Activated gamma-delta T cell (primary cell): ENCODE measurements at places on chromosomes 6 and 20.

- DNase-seq: no peak
Observed at GRCh38 chr20:55893031-55893430, 112.3 kb downstream of the CBLN4 start.

GRCh38 chr20:52817511-52817910, 154.6 kb upstream of the TSHZ2 start:
- no peak for DNase-seq

DNA sequence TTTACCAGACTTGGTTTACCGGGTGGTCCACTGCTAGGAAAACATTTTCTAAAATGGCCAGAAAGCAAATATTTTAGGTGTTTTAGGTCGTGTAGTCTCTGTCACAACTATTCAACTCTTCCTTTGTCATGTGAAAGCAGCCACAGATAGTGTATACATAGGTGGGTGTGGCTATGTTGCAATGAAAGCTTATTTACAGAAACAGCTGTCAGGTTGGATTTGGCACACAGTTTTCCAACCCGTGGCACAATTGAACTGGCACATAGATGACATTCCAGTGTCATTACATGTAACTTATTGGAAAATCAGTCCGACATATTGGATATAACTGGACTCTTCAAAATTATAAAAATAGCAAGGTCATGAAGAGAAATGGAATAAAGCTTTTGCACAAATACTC, 68.9 kb upstream of the KCNQ5 start:
- DNase-seq: no peak

GRCh38 chr6:98589536-98589935, 244.8 kb upstream of the POU3F2 start:
- no peak for DNase-seq

DNA sequence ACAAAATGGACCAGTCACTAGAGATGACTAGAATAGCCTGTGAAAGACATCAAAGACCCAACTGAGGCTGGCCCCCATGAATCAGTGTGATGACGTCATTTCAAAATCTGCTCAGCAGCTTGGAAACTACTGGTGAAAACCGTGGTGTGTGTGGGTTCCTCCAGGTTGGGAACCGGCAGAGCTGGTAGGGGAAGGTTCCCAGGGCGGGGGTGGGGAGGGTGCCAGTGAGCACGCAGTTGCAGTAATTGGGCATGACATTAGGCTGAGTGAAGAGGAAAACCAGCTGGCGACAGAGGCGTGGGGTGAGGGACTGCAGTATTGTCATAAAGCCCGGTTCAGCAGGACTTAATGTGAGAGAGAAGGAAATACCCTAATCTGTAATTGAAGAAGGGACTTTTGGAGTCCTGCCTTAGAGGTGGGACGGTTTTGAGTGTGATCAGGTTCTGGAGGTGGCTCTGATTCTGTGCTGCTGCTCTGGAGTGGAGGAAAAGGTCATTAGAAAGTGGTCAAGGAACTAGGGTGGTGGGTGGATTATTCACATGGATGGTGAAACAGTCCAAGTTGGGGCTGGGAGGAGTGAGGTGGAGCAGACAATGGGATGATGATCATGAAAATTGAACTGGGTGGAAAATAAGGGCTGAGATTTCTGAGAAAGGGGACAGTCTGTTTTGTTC, 52.0 kb upstream of the MTHFD1L start:
- no peak for DNase-seq

GRCh38 chr20:49627329-49627761, 59.4 kb upstream of the PTGIS start:
- no peak for DNase-seq

GRCh38 chr6:161038229-161039031, 46.9 kb downstream of the MAP3K4 start:
- DNase-seq: no peak

DNA sequence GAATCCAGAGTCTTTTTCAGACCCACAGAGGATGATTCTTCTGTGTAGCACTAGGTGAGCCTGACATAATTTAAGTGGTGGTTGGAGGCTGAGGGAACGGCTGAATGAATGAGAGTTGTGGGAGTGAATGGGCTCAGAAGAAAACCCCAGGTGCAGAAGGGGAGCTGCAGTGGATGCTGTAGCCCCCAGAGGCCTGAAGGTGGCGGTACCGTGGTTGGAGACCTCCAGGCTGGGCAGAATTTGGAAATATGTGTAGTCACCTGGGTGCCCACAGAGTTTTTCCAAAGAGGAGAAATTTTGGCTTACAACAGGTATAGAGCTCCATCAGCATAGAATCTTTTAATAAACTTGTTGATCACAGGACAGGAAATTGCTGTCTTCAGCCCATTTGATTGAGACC, 6.5 kb upstream of the RAET1G start:
- DNase-seq: no peak

GRCh38 chr6:82118150-82118562, 129.4 kb downstream of the IBTK start:
- DNase-seq: no peak

- DNase-seq: no peak
Observed at GRCh38 chr20:37243076-37243936, 18.3 kb downstream of the GHRH start.

GRCh38 chr20:50282592-50283241, 92.1 kb downstream of the CEBPB start:
- DNase-seq: no peak

- DNase-seq: peak; percentile 73
Observed at GRCh38 chr6:110178626-110179405, 654 bp downstream of the WASF1 start.

- no peak for DNase-seq
Observed at GRCh38 chr20:1874450-1875182, 20.6 kb upstream of the SIRPA start.

- DNase-seq: no peak
Observed at GRCh38 chr6:10210052-10210451, 204.8 kb downstream of the TFAP2A start.

GRCh38 chr6:122130026-122130348, 269.5 kb upstream of the HSF2 start:
- no peak for DNase-seq

GRCh38 chr20:58901488-58902402, 49.2 kb downstream of the GNAS start:
- DNase-seq: no peak

- DNase-seq: no peak
Observed at GRCh38 chr6:32984622-32985389, 16.4 kb downstream of the BRD2 start.

DNA sequence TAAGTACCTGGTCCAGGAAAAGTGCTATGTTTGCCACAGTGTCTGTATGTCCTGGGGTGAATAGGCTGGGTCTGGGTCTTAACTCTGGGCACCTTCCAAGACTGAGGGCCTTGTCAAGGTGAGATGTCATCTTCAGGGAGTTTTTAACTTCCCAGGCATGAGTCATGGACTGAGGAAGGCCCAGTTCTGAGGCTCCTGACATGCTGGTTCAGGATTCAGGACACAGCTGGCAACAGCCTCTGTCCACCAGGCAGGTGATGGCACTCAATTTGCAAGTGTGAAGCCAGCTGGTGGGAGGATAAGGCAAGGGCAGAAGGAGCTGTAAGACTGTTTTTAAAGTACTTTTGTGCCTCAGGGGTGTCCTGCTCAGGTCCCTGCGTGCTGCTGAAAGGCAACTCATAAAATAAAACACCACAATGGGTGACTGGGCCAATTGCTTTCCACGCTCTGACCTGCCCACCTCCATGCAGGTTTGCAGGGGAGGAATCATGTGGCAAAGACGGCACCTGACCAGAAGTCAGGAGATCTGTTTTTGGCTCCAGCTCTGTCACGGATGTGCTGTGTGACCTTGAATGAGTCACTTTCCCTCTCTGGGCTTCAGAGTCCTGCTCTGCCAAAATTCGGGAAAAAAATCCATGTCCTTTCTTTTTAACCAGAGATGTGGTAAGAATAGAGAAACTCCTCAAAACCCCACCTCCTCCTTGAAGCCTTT, 4.9 kb upstream of the PACSIN1 start:
- no peak for DNase-seq

DNA sequence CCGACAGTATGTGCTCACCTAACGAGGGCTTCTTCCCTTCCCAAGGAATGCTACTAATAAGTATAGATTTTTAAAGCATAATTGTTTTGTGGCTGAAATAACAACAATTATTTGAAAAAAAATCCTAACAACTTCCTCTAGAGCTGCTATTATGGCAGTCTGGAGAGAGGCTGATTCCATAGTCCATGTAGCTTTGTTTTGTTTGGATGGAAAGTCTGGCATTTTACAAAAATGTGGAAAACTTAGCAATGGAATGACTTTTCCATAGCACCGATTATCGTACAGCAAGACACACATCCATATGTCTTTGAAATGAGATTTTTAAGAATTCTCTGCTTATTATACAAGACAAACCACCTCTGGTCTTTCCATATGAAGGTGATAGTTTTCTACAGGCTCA, 252.4 kb upstream of the TAB2 start:
- no peak for DNase-seq

- DNase-seq: no peak
Observed at GRCh38 chr6:128161263-128161662, 260.4 kb upstream of the THEMIS start.

- no peak for DNase-seq
Observed at GRCh38 chr6:164051427-164051826, 636.9 kb downstream of the QKI start.

DNA sequence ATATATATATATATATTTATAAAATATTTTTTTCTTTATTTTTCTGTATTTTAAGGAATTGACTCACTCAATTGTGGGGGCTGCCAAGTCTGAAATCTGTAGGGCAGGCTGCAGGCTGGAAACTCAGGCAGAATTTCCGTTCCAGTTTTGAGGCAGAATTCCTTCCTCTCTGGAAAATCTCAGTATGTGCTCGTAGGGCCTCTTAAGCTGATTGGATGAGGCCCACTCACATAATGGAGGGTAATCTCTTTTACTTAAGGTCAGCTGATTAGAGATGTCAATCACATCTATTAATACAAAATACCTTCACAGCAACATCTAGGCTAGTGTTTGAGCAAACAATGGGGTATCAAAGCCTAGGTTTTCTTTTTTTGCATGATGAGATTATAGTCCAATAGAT, 244.7 kb upstream of the RNF24 start:
- DNase-seq: no peak

DNA sequence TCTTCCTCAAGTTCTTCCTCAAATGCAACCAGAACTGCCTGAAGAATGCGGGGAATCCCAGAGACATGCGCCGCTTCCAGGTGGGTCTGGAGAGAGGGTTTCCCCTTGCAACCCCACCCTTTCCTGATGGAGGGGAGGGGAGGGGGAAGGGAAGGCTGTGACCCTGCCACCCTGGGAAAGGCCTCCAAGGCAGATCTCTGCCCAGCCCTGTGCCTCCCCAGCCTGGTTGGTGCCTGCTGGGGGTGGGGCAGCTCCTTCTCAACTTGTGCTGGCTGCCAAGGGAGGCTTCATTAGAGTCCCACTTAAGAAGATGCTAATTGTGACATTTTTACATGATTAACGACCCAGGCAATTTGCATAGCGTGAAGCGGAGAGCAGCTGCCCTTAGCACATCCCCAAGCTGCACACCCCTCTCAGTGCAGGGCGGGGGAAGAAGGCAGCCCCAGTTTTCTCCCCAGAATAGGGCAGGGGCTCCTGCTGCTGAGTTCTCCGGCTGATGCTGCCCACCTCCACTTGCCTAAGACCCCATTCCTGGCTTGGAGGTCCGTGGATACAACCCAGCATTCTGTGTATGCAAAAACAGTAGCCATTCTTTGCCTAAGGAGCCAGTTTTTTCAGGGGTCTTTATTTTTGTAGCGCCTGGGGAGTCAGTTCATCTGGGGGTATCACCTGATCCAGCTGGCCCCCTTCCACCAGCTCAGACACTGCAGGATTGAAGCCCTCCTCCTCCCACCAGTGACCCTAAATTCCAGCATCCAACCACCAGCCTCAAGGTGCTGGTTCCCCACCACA, 51.7 kb downstream of the CPXM1 start:
- DNase-seq: no peak

- DNase-seq: no peak
Observed at GRCh38 chr6:53939830-53940229, 145.0 kb downstream of the LRRC1 start.

- DNase-seq: no peak
Observed at GRCh38 chr6:37625591-37626374, 71.9 kb downstream of the MDGA1 start.

- DNase-seq: no peak
Observed at GRCh38 chr6:62445521-62445920, 159.5 kb upstream of the KHDRBS2 start.

DNA sequence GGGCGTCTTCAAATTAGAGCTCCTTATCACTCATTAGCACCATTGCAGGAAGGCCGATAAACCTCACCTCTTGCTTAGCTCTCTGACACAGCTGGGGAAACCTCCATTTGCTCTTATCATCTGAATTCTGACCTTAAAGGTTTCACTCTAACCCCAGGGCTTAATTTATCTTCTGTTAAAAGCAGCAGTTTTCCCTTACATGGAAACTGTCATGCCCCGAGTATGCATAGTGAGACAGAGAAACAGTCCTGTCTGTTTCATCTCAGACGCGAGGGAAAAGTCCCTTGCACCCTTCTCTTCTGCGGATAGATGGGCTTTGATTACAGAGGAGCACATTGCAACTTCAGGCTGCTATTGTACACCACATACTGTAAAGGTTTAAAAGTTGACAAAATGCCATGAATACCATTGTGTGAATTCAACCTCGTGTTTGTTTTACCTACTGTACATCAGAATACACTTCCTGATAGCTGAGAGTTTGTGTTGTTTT, 191.5 kb upstream of the BMP2 start:
- no peak for DNase-seq

GRCh38 chr20:2133318-2134183, 31.9 kb downstream of the STK35 start:
- no peak for DNase-seq

GRCh38 chr20:44413575-44414345, 58.3 kb downstream of the HNF4A start:
- no peak for DNase-seq

- DNase-seq: no peak
Observed at GRCh38 chr6:7726416-7727085, 652 bp downstream of the BMP6 start.

DNA sequence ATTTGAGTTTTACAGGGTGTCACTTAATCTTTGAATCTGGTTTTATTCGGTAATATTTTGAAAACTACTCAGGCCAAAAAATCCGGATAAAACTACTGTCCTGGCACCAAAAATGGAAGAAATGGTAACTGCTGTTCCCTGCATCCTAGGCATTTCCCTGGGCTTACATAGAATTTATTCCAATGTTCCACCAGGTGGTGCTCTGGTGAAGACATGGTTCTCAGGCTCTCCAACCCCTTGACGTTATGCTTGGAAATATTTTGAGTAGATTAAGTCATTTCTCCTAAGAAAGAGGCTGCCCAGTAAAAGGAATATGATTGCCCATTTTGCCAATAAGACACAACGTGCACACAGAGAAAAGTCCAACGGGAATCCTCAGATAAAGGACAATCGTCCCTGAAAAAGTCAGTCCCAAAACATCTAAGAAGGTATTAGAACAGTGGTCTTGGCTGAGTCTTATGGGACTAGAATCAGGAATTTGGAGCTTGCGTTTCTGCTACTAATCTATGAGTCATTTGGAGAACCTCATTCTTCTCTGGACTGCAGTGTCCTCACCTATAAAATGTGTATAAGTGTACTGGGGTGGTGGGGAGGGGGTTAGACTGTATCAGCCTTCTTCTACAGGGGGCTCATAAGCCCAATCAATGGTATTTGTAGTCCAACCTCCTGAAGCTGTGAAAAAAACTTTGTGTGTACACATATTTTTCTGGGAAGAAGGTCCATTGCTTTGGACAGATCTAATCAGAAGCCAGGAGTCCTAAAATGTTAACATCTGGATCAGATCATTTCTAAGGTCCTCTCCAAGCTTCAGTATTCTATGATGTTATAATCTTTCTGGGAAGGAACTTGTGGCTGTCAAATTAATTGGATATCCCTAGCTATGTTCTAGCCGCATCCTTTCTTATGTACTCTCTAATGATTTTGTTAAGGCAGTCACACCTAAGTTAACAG, 131.0 kb upstream of the BMP2 start:
- DNase-seq: no peak

- no peak for DNase-seq
Observed at GRCh38 chr6:17393892-17394631, 667 bp downstream of the CAP2 start.
